IMR-90 (cell line): ENCODE measurements at places on chromosomes 1 and 21. TPM values are rescaled to one million over a fixed set of nuclear protein-coding genes. Genes with fewer than 3 reads are reported as not detected.

- H3K4me3 ChIP-seq = no peak overlapping the region
- H3K36me3 ChIP-seq = no peaks in the 10 kb centered on the region
- H3K27ac ChIP-seq = no peak overlapping the region
- no peak for DNase-seq
- H3K27me3 ChIP-seq = no peaks in the 10 kb centered on the region
- H3K4me1 ChIP-seq = no peaks in the 10 kb centered on the region
Observed at GRCh38 chr1:30295674-30296073, 427.7 kb downstream of the MATN1 start.

Gene ATAD3B
- 13.8 and 28.6 TPM in 2 replicates for total RNA-seq

Gene ZMYM1
- total RNA-seq = 26.1 and 33.9 TPM in 2 replicates

Gene MPZL1
- total RNA-seq = 81.7 and 87.3 TPM in 2 replicates
